ENCODE measurements at places on chromosomes 16 and 17. TPM values are rescaled to one million over a fixed set of nuclear protein-coding genes. Genes with fewer than 3 reads are reported as not detected.

The ARHGDIG gene
- 3.2 TPM for total RNA-seq

The RNF227 gene
- total RNA-seq: 1.1 TPM

The KRTAP4-3 gene
- total RNA-seq: not detected

The KRT25 gene
- total RNA-seq: not detected

The COX10 gene
- total RNA-seq: 18.3 TPM

The ITGAE gene
- total RNA-seq: 97.4 TPM

The ACSF3 gene
- 17.9 TPM for total RNA-seq

The MYO15A gene
- total RNA-seq: 0.71 TPM

The NPTX1 gene
- total RNA-seq: 124 TPM

The ERN2 gene
- total RNA-seq: not detected

The SHPK gene
- 17.9 TPM for total RNA-seq

The CLEC10A gene
- total RNA-seq: not detected

The NRN1L gene
- total RNA-seq: not detected

The PRDM7 gene
- total RNA-seq: not detected

The SLC35G6 gene
- not detected for total RNA-seq

The COG4 gene
- 30.2 TPM for total RNA-seq

The MPP2 gene
- 1.3 TPM for total RNA-seq

The CDH5 gene
- total RNA-seq: 0.23 TPM

The SDR42E2 gene
- total RNA-seq: not detected

The PDILT gene
- total RNA-seq: not detected

The C16orf54 gene
- not detected for total RNA-seq

The TBC1D26 gene
- total RNA-seq: not detected

The EVI2A gene
- not detected for total RNA-seq

The CYB561 gene
- 35.9 TPM for total RNA-seq

The ARL5C gene
- not detected for total RNA-seq

The ENPP7 gene
- not detected for total RNA-seq

The NOL11 gene
- 84.9 TPM for total RNA-seq

The CLCN7 gene
- total RNA-seq: 65.5 TPM

The CD300LG gene
- not detected for total RNA-seq

The HAGHL gene
- 18.5 TPM for total RNA-seq

The EPOP gene
- total RNA-seq: 12.9 TPM

The IGSF6 gene
- total RNA-seq: not detected

The TRPV3 gene
- total RNA-seq: 0.25 TPM

The NCBP3 gene
- total RNA-seq: 32.0 TPM

The TTC19 gene
- total RNA-seq: 46.1 TPM

The SIAH1 gene
- total RNA-seq: 10.9 TPM

The TAC4 gene
- not detected for total RNA-seq

The SCNN1B gene
- 0.17 TPM for total RNA-seq

The CHD9 gene
- total RNA-seq: 13.3 TPM

The ST6GALNAC2 gene
- total RNA-seq: 0.67 TPM

The AXIN2 gene
- 0.97 TPM for total RNA-seq

The BAIAP3 gene
- total RNA-seq: 0.94 TPM

The KRTAP9-2 gene
- total RNA-seq: not detected

The C17orf67 gene
- total RNA-seq: 1.5 TPM

The COIL gene
- 16.4 TPM for total RNA-seq

All from A549 treated with GW870086 at 1 μM for 4 hours (cell line).